ENCODE measurements at places on chromosomes 7 and 10.

- no peak overlapping the region for H3K4me3 ChIP-seq
- no peaks in the 10 kb centered on the region for H3K27me3 ChIP-seq
- H3K4me1 ChIP-seq: peaks cover 18% of the 10 kb centered on the region
- no peak overlapping the region for H3K27ac ChIP-seq
- DNase-seq: no peak
These were observed 171.7 kb upstream of the CELF2 start for GRCh38 chr10:10845826-10846503.

DNA sequence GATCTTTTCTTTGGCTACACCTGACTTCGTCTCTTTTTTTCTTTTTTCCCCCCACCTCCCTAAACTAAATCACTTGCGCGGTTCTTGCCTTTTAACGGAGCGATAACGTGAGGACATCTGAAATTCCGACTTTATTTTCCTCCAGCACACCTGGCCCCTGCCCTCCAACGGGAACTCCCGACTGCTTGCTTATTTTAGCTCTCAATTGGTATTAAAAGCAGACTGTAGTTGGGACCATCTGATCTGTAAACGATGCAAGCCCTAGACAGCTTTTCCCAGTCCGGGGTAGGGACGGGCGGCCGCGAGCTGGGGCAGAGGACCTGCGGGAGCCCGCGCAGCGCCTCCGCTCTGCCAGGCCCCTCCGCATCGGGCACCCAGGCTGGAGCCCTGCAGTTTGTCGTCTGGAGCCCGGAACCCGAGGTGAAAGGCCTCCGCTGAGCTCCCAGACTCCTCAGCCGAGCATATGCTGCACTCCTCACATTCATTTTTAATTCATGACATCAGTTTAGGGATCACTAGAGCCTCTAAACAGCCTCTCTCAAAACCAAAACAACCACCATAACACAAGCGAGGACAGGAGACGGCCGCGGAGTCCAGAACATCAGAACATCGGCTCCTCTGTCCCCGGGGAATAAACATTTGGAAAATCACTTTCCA, 10.0 kb upstream of the EMX2 start:
- H3K4me3 ChIP-seq: no peak overlapping the region
- H3K27ac ChIP-seq: no peak overlapping the region
- no peak for DNase-seq
- no peaks in the 10 kb centered on the region for H3K36me3 ChIP-seq

GRCh38 chr7:155728116-155728515, 83.7 kb downstream of the RBM33 start:
- no peak overlapping the region for H3K4me3 ChIP-seq
- peaks cover 17% of the 10 kb centered on the region for H3K36me3 ChIP-seq
- peak; percentile 16 for DNase-seq
- H3K27ac ChIP-seq: no peak overlapping the region
- no peaks in the 10 kb centered on the region for H3K27me3 ChIP-seq

- no peaks in the 10 kb centered on the region for H3K4me1 ChIP-seq
- no peak for DNase-seq
- no peaks in the 10 kb centered on the region for H3K27me3 ChIP-seq
- H3K27ac ChIP-seq: no peak overlapping the region
- H3K36me3 ChIP-seq: no peaks in the 10 kb centered on the region
These were observed 46.6 kb upstream of the VOPP1 start for GRCh38 chr7:55618913-55619312.

- no peak overlapping the region for H3K4me3 ChIP-seq
- H3K36me3 ChIP-seq: peaks cover 7% of the 10 kb centered on the region
- no peaks in the 10 kb centered on the region for H3K4me1 ChIP-seq
- DNase-seq: no peak
These were observed 94.7 kb downstream of the DYNC2I1 start for GRCh38 chr7:158950914-158951635.

DNA sequence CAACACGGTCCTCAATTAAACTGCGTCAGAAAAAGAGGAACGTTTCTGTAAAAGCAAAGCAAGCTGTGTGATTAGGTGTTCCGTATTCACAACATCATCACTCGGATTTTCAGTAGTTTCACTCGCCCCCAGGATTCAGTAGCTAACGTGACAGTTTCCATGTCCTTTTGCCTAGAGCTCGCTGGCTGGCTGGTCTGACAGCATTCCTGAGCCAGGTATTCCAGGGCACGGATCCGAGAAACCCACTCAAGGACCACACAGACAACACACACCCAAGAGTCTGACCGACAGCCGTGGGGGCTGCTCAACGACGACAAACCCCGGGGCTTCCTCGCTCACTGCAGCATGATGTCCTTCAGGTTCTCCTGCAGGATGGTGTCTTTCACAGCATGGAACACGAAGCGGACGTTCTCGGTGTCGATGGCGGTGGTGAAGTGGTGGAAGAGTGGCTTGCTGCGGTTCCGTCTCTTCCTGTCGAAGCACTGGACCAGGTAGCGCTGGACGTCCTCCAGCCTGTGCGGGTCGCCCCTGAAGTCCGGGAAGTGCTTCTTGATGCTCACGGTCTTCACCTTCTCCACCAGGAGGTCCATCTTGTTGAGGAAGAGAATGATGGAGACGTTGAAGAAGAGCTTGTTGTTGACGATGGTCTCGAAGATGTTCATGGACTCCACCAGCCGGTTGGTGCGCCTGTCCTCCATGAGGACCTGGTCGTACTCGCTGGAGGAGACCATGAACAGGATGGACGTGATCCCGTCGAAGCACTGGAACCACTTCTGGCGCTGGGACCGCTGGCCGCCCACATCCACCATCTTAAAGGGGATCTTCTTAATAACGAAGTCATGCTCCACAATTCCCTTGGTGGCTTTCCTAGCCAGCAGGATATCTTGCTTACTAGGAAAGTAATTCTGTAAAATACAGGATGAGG, 43.1 kb downstream of the AMZ1 start:
- H3K27me3 ChIP-seq: no peaks in the 10 kb centered on the region
- H3K27ac ChIP-seq: no peak overlapping the region
- peak; percentile 78 for DNase-seq
- H3K36me3 ChIP-seq: peaks cover 18% of the 10 kb centered on the region
- no peak overlapping the region for H3K4me3 ChIP-seq
- peaks cover 8% of the 10 kb centered on the region for H3K4me1 ChIP-seq

DNA sequence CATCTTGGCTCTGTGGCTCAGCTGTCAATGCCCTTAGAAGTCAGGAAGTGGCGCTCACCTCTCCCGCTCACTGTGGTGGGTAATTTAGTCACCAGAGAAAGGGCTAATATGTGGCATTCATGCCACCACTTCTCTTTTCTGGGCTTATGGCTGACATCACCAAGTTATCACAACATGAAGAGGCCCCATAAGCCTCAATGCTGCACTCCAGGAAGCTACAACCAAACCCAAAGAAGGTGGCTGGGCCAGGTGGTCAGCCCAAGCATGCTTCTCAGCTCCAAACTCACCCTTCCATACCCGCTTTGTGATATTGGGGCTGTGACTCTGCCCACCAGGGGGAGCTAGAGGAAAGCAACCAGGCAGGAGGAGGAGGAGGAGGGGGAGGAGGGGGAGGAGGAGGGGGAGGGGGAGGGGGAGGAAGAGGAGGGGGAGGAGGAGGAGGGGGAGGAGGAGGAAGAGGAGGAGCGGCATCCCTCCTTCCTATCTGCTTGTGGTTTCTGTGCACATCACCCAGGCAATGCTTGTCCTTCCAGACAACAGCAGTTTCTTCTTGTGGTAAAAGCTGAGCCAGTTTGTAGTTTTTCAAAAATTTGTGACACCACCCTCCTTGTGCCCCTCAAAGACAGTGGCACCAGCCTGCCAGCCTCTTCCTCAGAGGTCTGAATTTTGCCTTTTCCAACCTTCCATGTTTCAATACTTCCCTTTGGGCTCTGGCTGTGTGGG, 42.1 kb downstream of the CYP26A1 start:
- no peaks in the 10 kb centered on the region for H3K4me1 ChIP-seq
- H3K36me3 ChIP-seq: no peaks in the 10 kb centered on the region
- peak; percentile 51 for DNase-seq
- H3K4me3 ChIP-seq: no peak overlapping the region
- no peaks in the 10 kb centered on the region for H3K27me3 ChIP-seq

GRCh38 chr7:151677581-151678226, 158.0 kb upstream of the RHEB start:
- no peaks in the 10 kb centered on the region for H3K27me3 ChIP-seq
- H3K27ac ChIP-seq: peak overlapping the region; percentile 74
- H3K36me3 ChIP-seq: no peaks in the 10 kb centered on the region
- no peak for DNase-seq

GRCh38 chr10:119713744-119714483, 11.9 kb upstream of the INPP5F start:
- no peaks in the 10 kb centered on the region for H3K36me3 ChIP-seq
- no peak overlapping the region for H3K4me3 ChIP-seq
- DNase-seq: no peak
- no peaks in the 10 kb centered on the region for H3K27me3 ChIP-seq
- no peaks in the 10 kb centered on the region for H3K4me1 ChIP-seq

DNA sequence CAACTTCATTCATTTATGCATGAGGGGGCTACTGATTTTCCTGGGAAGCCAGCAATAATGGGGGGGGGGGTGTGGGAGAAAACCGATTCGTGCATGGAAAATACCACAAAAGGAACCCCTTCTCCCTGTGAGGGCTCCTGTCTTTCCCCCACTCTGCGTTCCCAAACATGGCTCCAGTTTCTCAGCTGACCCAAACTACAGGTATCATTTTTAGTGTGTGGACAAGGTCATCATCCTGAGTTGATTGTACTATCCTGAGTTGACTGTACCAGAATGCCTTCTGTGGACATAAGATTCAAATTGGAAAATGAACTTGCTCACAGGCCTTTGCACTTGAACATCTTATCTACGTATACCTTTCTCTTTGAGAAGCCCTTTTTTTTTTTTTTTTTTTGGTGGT, 49.9 kb downstream of the ZRANB1 start:
- no peak overlapping the region for H3K27ac ChIP-seq
- peaks cover 27% of the 10 kb centered on the region for H3K36me3 ChIP-seq
- no peak overlapping the region for H3K4me3 ChIP-seq
- H3K4me1 ChIP-seq: peaks cover 3% of the 10 kb centered on the region
- no peaks in the 10 kb centered on the region for H3K27me3 ChIP-seq

DNA sequence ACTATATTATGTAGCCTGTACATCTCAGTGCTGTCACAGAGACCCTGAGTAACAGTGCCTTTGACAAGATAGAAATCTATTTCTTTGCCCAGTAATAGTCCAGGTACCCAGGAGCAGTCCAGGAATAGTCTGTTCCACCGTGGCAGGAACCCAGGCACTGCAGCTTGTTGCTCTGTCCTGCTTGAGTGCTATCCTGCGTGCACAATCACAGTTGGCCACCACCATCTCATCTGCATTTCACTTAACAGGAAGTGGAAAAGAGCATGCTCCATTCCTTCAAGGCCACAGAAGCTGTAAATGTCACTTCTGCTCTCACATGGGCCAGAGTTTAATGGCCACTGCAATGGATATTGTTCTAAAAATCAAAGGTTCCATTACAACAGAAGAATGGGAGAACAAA, 61.5 kb upstream of the PRR15 start:
- no peak overlapping the region for H3K27ac ChIP-seq
- no peaks in the 10 kb centered on the region for H3K4me1 ChIP-seq
- no peak overlapping the region for H3K4me3 ChIP-seq
- no peaks in the 10 kb centered on the region for H3K27me3 ChIP-seq
- DNase-seq: no peak

DNA sequence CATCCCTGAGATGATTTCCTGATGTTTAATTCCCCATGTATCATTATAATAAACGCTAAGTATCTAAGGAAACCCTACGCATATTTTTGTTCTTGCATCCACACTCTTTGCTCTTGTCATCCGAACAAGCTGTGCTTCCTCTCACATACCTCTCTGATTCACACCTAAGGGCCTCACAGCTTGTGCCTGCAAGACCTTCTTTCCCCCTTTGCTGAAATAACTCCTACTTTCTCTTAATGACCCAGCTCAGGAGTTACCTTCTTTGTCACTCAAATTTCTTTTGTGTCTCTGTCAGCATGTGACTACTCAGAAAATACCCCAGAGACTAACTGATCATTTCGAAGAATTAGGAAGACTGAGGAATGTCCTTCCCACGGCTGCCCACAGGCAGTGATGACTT, 209.3 kb upstream of the IMMP2L start:
- peaks cover 25% of the 10 kb centered on the region for H3K36me3 ChIP-seq
- no peaks in the 10 kb centered on the region for H3K27me3 ChIP-seq
- H3K4me3 ChIP-seq: no peak overlapping the region
- H3K4me1 ChIP-seq: no peaks in the 10 kb centered on the region
- no peak for DNase-seq

GRCh38 chr7:33921216-33921938, 16.0 kb downstream of the BMPER start:
- H3K36me3 ChIP-seq: peaks cover 17% of the 10 kb centered on the region
- H3K4me3 ChIP-seq: no peak overlapping the region

DNA sequence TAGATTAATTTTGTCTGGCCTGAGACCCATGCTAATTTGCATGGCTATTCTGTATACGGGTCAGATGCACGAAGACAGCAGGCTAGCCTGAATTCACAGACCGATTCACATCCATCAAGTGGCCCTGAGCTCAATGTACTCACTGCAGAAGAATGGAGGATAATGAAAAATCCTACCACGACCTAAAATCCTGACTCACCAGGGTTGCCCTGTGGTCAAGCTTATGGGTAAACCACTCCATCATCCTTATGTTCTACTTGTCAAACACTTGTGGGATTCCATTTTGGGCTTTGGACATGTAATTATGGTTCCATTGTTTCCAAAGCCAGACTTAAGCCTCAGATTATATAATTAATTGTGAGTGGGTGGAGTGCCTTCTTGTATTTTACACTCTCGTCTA, 110.4 kb upstream of the ZNF438 start:
- no peaks in the 10 kb centered on the region for H3K27me3 ChIP-seq
- H3K4me1 ChIP-seq: peaks cover 15% of the 10 kb centered on the region
- no peak for DNase-seq
- H3K4me3 ChIP-seq: no peak overlapping the region
- H3K27ac ChIP-seq: no peak overlapping the region
- H3K36me3 ChIP-seq: no peaks in the 10 kb centered on the region

- no peaks in the 10 kb centered on the region for H3K36me3 ChIP-seq
- H3K27ac ChIP-seq: no peak overlapping the region
- no peaks in the 10 kb centered on the region for H3K27me3 ChIP-seq
- no peak for DNase-seq
- H3K4me1 ChIP-seq: peaks cover 3% of the 10 kb centered on the region
These were observed 73.3 kb downstream of the WIPF3 start for GRCh38 chr7:29879609-29880008.

DNA sequence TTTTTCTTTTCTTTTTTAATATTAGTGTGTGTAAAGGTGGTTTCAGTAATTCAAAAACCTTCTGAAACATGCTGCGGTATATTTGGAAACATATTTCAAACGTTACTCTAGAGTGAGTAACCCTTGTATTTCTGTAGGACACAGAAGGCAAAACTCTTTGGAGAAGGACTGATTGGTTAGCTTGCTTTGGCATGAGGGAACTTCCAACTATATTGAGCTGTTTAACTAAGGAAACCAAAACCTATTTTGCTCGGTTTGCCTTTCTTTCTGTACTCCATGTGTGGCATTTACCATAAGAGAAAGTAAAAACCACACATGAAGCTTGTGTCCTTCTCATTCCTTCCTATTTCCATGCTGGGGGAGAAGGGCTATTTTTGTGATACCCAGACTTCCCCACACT, 149.8 kb downstream of the DYNC1I1 start:
- DNase-seq: no peak
- H3K4me1 ChIP-seq: no peaks in the 10 kb centered on the region
- peaks cover 11% of the 10 kb centered on the region for H3K27me3 ChIP-seq
- H3K4me3 ChIP-seq: no peak overlapping the region

GRCh38 chr10:3469639-3470020, 297.0 kb upstream of the PITRM1 start:
- no peaks in the 10 kb centered on the region for H3K27me3 ChIP-seq
- no peak overlapping the region for H3K4me3 ChIP-seq
- H3K27ac ChIP-seq: peak overlapping the region; percentile 65

Data from lung (tissue), 17 donors.